Activated naive CD8-positive, alpha-beta T cell treated with anti-CD3 and anti-CD28 coated beads, Interleukin-2, amount 50 U/mL, for 24 hours (primary cell): ENCODE measurements at places on chromosomes 7 and 10.

GRCh38 chr7:16233517-16233916 is 187.8 kb downstream of the CRPPA start:
- DNase-seq, result no peak

GRCh38 chr7:137886281-137886680 is 39.5 kb upstream of the DGKI start:
- no peak for DNase-seq

- DNase-seq, result no peak
These were observed 453.5 kb upstream of the SEMA3A start for GRCh38 chr7:84647797-84648757.

- DNase-seq, result no peak
These were observed 61.7 kb upstream of the NXPH1 start for GRCh38 chr7:8371742-8372141.

- no peak for DNase-seq
These were observed 142.5 kb downstream of the WDR37 start for GRCh38 chr10:1198453-1199344.

GRCh38 chr10:28984431-28984830 is 304.4 kb upstream of the LYZL1 start:
- DNase-seq, result no peak

GRCh38 chr7:158424531-158424930 is 163.1 kb downstream of the PTPRN2 start:
- no peak for DNase-seq

GRCh38 chr7:121510858-121511482 is 114.9 kb upstream of the FAM3C start:
- no peak for DNase-seq

- no peak for DNase-seq
These were observed 21.6 kb upstream of the RPEL1 start for GRCh38 chr10:103224133-103224532.

GRCh38 chr7:154913638-154914307 is 89.2 kb downstream of the PAXIP1 start:
- peak; percentile 92 for DNase-seq
